Left ventricle myocardium inferior (tissue), 1 donor: ENCODE measurements at places on chromosomes 16 and 17.

- no peak for DNase-seq
These were observed 370.8 kb downstream of the SEC14L1 start for GRCh38 chr17:77511514-77512061.

GRCh38 chr16:53064081-53064578, 9.3 kb downstream of the CHD9 start:
- DNase-seq = no peak

- DNase-seq = no peak
These were observed 35.2 kb downstream of the SRL start for GRCh38 chr16:4206680-4207079.

DNA sequence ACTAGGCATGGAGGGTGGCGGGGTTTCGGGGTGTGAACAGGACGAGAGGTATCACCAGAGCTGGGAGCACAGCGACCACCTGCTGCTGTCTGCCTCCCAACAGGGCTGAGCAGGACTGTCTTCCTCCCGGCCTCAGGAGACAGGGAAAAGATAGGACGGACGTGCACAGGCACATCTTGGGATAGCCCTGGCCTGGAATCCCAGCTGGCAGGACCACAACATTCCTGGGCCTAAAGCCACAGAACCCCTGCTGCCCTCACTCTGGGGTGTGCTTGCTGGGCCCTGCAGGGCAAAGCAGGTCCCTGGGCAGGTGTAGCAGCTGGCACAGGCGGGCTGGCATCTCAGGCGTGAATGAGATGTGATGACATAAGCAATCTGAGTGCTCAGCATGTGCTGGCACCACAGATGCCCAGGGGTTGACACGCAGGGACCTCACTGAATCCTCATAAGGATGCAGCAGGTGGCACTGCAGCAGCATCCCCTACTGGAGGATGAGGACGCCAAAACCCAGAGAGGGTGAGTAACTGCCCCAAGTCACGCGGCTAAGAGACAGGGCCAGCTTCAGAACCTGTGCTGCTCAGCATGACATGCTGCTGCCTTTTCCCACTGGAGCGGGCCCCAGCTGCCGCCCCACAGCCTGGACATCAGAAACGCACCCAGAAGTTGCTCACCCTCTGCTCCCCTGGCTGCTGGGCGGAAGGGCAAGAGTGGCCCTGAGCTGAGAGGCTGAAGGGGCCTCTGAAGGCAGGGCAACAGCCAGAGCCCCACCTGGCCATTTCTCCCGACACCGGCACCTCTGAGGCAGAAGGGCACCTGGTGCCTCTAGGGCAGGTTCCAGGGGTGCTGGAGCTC, 7.1 kb downstream of the CORO7 start:
- no peak for DNase-seq

DNA sequence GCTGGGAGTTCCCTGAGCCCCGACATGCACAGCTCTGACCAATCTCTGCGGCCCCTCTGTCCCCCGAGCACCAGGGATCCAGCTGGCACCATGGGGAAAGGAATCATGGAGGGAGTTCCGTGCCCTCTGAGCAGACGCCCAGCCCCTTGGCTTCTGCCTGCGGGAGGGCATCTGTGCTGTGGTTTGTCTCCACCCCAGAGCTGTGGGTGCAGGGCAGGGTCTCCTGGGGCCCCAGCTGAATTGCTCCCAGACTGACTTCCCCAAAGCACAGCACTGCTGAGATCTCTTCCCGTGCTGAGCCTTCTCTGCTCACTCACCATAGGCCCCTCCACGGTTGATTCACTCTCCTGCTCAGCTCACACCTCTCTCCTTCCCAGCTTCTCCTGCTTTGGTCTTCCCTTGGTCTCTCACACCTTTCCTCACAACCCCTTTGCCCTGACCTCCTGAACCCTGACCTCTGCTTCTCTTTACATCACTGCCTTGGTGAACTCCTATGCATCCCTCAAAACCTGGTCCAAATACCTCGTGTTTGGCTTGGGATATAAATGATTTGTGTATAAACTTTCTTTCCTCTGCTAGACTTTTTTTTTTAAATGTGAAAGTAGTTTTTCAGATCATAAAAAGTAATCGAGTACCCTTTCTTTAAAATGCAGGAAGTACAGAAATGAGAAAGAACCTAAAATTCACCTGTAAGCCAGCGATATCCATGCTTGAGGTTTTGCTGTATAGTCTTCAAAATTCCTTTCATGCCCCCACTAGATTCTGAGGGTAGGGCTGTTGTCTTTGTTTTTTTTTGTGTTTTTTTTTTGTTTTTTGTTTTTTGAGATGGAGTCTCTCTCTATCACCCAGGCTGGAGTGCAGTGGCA, 265.3 kb downstream of the SEC14L1 start:
- DNase-seq = no peak

- DNase-seq = peak; percentile 96
These were observed at the start of gene MLX for GRCh38 chr17:42566883-42567573. Gene MLX (plus strand): TSS chr17:42567100. CDS start chr17:42567125, 25 bp downstream.

DNA sequence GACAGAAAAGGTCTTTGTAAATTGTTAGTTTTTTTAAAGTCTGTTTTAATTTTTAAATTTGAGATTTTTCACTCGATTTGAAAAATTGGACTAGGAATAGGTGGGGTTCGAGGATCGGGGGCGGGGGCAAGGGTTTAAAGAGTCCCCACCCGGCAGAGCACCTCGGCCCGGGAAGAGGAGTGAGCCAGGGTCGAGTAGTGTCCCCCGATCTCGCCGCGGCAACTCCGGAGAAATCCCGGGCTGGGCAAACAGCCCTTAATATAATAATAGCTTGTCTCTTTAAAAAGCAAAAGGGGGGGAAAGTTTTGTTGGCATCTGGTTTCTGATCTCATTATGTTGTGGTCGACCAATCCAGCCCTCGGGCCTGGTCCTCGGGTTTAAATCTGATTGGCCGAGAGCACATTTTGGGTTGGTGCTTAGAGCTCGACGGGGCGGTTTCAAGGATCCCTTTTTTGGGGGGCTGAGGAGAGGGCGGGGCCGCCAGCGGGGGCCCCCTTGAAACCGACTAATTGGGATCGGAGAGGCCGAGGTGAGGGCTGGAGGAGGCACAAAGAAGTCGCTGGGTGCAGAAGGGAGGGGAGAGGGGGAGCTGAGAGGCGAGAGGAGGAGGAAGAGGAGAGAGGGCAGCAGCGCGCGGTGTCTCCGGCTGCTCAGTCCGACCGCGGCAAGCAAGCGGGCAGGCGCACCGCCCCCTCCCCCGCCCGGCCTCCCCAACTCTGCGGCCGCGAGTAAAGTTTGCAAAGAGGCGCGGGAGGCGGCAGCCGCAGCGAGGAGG, at the start of gene FZD2:
FZD2 (plus strand) TSS at position 653 of the 775 bp plus-strand sequence. CDS start 205 bp downstream, outside the sequence.
- DNase-seq = peak; percentile 83

- no peak for DNase-seq
These were observed 46.1 kb downstream of the IRX5 start for GRCh38 chr16:54976651-54977200.

GRCh38 chr17:66548158-66548557, 245.7 kb downstream of the PRKCA start:
- no peak for DNase-seq

- peak; percentile 41 for DNase-seq
These were observed 14.5 kb upstream of the VWA3A start for GRCh38 chr16:22077700-22078313.

- no peak for DNase-seq
These were observed 7.7 kb downstream of the FBXL20 start for GRCh38 chr17:39393736-39394135.

GRCh38 chr16:66740533-66740932, 10.9 kb downstream of the DYNC1LI2 start:
- no peak for DNase-seq

DNA sequence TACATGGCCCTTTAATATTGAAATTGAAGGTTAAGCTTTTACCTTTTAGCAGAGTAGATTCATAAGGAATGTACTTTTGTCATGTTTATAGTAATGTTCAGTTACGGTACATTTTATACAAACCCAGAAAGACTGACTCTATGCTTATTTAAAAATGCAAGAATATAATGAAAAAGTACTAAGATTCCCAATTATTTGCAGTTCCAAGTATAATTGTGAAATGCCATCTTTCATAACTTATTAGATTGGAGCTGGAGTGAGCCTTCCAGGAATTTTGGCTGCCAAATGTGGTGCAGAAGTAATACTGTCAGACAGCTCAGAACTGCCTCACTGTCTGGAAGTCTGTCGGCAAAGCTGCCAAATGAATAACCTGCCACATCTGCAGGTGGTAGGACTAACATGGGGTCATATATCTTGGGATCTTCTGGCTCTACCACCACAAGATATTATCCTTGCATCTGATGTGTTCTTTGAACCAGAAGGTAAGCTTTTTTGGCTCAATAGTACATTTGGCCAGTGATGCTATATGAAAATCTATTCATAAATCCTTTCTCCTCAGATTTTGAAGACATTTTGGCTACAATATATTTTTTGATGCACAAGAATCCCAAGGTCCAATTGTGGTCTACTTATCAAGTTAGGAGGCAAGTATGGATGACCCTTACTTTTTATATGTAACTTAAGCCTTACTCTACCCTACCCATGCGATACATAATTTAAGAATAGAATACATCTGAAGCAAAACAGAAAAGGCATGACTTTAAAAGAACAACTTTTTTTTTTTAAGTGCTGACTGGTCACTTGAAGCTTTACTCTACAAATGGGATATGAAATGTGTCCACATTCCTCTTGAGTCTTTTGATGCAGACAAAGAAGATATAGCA, 4.2 kb downstream of the SRSF2 start:
- no peak for DNase-seq

DNA sequence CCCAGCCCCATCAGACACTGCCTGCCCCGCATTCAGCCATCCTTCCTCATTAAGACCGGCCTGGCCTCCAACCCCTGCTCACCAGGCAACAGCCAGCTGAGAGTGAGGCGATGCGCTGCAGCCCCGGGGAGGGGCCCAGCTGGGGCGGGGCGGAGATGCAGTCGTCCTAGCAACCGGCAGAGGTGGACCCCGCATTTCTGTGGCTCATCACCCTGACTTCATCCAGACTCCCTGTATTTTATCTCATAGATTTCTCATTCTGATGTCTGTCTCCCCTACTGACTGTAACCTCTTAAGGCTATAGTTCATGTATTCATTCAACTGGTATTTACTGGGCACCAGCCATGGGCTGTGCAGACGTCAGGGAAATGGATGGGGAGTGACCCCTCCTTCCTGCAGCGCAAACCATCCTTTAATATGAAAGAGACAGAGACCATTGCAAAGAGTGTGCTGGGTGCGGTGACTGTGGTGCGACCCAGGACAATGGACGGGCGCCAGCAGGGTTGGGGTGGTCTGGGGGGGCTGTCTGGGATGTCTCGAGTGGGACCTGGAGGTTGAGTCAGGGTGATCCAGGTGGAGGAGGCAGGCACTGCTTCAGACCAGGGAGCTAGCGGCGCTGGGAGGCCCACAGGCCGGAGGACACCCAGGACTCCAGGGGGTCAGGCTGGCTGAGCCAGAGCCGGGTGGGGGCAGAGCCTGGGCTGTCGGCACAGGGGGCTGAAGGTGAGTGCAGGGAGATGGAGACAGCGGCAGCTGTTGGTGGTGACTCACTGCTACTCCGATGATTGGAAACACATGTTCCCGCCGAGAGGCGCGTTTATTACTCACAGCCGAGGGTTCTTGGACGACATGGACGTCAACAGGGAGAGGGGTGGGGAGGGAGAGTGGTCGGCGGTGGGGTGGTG, 10.5 kb upstream of the TIMP2 start:
- DNase-seq = peak; percentile 63

- DNase-seq = no peak
These were observed 16.9 kb downstream of the ITGAX start for GRCh38 chr16:31371619-31372484.

GRCh38 chr17:74432424-74432690, 469 bp downstream of the GPRC5C start:
- no peak for DNase-seq

DNA sequence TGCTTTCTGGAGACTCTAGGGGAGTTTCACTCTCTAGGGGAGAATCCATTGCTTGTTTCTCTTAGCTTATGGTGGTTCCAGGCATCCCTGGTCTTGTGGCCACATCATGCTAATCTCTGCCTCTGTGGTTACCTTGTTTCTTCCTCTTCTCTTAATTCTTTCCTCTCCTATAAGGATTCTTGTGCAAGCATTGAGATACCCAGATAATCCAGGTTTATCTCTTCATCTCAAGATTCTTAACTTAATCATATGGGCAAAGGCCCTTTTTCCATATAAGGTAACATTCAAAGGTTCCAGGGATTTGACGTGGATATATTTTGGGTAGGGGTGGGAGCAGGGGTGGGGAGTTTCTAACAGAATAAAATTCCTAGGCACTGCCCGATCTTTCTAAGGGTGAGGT, 32.6 kb downstream of the FAM20A start:
- no peak for DNase-seq
